Putamen (tissue), 1 donor: ENCODE measurements at places on chromosomes 1 and 21.
A peak's percentile ranks its signal among the peaks of the same experiment; 100 is the strongest.

GRCh38 chr1:32861904-32862695 is 8.6 kb downstream of the FNDC5 start:
- DNase-seq = no peak

DNA sequence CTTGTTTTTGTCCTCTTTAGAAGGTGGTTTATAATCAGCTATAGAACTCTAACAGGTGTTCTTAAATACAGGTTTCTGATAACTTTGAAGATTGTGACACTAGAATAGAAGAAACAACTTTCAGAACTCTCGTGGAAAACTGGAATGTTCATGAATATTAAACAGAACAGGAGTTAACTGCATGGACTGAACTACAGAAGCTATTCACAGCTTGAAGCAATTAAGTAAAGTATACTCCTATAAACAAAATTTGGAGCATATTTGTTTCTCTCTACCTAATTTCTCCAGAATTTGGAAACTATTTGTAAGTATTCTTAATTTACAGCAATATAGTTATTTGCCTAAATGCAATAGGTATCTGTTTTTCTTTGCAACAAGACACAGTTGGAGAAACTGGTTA is 824.8 kb downstream of the ADGRL2 start:
- no peak for DNase-seq

GRCh38 chr1:5563861-5564577 is 428.2 kb downstream of the NPHP4 start:
- no peak for DNase-seq

DNA sequence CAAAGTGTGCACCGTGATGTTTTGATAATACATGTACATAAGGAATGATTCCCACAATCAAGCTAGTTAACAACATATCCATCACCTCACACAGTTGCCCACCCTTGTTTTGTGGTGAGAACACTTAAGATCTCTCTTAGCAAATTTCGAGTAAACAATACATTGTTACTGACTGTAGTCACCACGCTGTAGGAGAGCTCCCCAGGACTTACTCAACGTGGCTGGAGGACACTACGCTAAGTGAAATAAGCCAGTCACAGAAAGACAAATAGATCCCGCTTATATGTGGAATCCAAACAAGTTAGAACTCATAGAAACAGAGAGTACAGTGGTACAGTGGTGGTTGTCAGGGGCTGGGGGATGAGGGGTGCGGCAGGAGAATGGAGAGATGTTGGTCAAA is 24.8 kb downstream of the GPR137B start:
- no peak for DNase-seq

- DNase-seq = no peak
Observed at GRCh38 chr21:44078411-44078981, 28.7 kb upstream of the PWP2 start.

GRCh38 chr1:231139125-231139649 is 22.7 kb upstream of the TRIM67 start:
- DNase-seq = no peak

- DNase-seq = no peak
Observed at GRCh38 chr1:15500184-15501178, 23.5 kb downstream of the CASP9 start.

GRCh38 chr1:66916320-66916719 is 8.3 kb downstream of the DNAI4 start:
- DNase-seq = no peak

GRCh38 chr1:34373912-34374311 is 197.2 kb downstream of the C1orf94 start:
- DNase-seq = no peak

DNA sequence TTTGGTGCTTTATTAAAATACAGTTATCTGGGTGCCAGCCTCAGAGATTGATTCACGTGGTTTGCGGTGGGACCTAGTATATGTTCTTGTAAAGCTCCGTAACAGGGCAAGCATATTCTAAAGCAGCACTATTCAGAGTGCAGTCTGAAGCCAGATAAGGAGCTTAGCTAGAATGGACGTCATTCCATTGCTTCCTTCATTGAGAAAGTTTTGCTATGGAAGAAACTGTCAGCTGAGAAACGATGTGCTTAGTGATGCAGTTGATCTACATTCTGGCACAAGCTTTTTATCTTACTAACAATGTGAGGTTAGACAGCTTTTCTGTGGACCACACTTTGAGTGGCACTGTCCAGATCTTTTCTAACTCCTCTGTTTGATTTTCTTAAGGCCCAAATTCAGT is 26.2 kb downstream of the SLC44A3 start:
- no peak for DNase-seq

- DNase-seq = no peak
Observed at GRCh38 chr1:193321242-193321840, 134.9 kb upstream of the B3GALT2 start.

- DNase-seq = no peak
Observed at GRCh38 chr1:27811741-27812500, 18.7 kb upstream of the PPP1R8 start.

GRCh38 chr1:145696630-145696960 is 10.6 kb downstream of the PDZK1 start:
- no peak for DNase-seq

DNA sequence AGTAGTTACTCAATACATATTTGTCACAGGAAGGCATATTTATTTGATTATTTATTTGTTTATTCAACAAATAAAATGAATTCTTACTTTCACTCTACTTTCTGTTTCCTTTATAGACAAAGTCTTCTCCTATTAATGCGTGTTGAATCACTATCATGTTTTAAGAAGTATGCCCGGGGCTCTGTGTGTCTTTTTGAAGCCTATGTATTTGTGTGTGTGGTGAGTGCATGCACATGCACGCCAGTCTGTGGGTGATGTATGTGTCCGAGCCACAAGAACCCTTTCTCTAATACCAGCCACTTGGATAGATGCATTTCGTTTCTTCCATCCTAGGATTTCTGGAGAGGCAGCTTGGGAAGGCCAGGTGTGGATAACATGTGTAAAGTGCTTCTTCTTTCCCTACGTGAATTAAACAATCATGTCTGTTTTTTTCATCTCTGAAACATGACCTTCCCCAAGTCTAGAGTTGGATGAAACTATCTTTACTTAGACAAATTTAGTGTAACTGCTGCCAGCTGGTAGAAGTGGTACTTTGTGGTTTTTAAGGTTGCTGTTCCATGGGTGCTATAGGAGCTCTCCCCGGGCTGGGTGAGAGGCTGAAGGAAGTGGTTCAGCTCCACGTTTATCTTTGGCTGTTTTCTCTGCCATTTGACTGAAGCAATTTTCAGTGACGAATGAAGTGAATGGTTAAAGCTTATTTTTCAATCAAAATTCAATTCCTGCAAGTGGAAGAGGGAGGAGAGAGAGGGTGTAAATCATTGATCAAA is 46.8 kb upstream of the PPM1J start:
- DNase-seq = no peak

DNA sequence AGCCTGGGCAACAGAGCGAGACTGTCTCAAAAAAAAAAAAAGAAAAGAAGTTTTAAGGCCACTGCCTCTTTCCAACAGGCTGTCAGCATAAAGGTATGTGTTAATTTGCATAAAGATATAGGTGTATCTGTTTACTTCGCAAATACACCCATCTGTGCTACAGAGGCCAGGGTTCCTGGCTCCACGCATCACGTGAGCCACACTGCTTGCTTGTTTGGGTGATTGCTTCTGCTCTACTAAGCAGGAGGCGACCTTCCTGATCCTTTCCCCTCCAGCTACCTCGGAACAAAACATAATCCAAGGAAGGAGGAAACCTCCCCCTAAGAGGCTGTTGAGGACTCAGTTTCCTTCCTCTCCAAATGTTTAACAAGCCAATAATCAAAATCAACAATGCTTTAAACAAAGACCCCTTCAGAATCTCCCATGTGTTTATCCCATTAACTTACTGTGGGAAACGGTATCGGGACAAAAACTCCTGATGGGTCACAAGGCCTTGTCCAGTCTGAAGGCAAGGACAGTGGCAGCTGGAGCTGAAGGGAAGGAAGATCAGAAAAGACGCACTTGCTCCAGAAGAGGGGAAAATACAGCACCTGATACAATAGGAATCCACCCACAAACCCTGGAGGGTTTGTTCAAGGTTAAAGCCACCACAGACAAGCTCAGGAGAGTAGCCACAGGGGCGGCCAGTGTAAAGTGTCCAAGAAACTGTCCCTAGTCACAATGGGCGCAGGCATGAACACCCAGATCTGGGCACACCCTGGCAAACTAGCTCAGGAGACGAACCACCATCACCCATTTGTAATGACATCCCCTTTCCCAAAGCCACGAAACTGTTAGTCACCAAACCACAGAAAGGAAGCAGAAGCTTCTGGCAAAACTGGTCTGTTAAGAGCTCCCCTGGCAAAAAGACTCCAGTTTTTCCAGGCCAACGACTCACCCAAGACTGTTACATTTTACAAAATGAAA is 17.2 kb downstream of the CTNNBIP1 start:
- no peak for DNase-seq

GRCh38 chr1:228802386-228803220 is 67.3 kb downstream of the RHOU start:
- DNase-seq = no peak

DNA sequence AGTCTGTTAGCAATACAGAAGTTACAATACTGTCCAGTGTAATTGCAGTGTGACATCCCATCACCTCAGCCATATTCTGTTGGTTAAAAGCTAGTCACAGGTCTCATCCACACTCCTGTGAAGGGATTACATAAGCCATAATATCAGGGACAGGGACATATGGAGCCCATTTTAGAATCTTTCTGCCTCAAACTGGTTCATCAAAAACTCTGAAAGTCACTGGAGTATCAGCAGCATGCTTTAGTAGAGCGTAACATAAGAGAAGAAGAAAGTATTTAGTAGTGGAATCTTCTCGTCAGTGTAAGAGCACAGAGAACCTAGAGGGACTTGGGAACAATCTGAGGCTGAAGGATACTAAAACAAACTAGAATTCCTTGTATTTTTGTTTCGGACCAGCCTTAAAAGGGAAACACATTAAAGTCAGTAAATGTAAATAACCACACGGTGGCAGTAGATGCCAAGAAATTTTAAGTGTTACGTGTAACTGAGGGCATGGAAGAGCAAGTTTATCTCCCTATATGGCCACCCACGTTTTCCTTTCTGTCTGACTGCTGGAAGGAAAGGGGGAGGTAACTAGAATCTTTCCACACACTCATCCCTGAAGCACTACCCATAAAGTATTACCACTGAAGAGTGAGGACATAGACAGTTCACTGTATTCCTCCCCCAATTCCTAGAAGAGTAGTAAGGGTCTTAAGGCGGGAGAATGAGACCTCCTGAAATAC is 41.6 kb upstream of the AGL start:
- peak; percentile 70 for DNase-seq

- DNase-seq = no peak
Observed at GRCh38 chr1:207922554-207922953, 11.6 kb upstream of the CD34 start.

GRCh38 chr1:29849991-29850757 is 613.9 kb downstream of the PTPRU start:
- DNase-seq = no peak

GRCh38 chr1:58597076-58597475 is 20.0 kb upstream of the TACSTD2 start:
- DNase-seq = no peak

DNA sequence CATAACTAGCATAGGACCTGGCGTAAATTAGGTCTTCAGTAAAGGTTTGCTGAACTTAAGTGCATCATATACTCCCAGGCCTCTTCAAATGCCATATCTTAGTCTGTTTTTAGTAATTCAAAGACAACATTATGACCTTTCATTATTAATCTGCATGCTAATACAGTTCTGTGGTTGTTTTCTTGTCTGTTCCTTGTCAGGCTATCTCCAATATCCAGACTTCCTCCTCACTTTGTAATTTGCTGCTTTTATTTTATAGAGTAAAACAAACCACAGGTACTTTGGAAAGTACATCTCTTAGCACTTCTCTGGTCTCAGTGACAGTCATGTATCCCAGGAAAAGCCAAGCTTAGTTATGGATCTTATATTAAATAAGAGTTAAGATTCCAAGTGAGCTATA is 65.1 kb upstream of the BMP8A start:
- DNase-seq = no peak

- DNase-seq = no peak
Observed at GRCh38 chr1:218390618-218391017, 45.5 kb downstream of the TGFB2 start.

- no peak for DNase-seq
Observed at GRCh38 chr1:30852026-30852425, 56.5 kb downstream of the SDC3 start.
